ENCODE measurements at places on chromosomes 3 and 15.

DNA sequence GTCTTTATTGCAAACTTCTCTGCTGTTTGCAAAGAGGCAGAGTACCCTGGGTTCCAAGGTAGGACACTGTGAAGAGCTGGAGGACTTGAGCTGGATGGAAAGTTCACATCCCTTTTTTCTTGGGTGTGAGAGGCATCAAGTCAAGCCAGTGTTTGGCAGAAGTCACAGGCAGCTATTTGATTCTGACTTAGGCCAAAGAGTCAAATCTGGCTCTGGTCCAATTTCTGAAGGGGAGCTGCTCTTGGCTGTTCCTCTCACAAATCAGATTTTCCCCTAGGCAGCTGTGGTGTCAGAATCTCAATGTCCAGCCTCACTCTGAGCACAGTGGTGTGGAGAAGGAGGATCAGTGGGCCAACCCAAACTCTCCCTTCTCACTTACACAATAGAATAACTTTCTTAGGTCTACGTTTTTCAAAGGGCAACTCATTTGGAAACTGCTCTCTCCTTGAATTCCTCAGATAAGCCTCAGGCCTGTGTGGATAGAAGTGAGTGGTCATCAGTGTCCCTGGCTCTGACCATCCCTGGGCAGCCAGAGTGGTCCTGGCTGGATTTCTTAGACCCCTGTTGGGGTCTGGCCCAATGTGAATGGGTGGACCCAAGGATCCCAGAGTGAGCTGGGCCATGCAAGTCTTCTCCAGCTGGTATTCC lies 18.2 kb upstream of the AMOTL2 start:
- DNase-seq: peak; percentile 68

DNA sequence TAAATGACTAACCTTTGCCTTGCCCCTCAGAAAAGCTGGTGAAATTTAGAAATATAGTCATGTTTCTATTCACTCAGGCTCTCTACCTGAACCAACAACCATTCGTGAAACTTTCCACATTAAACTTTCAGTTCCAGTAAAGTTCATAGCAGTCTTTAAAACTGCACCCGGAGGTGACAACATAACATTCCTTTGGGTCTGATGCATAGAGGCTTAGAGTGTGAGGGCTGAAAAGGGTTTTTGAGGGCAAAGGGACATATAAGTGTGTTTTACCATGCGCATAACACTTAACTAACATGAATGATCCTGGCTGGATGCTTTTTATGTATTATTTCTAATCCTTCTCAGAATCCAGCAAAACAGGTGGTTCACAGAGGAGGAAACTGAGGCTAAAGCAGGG lies 471.7 kb upstream of the MCTP2 start:
- no peak for DNase-seq

- no peak for DNase-seq
These were observed 77.2 kb downstream of the IL1RAP start for GRCh38 chr3:190591080-190591479.

GRCh38 chr15:45377609-45378148 lies 665 bp downstream of the GATM start:
- peak; percentile 39 for DNase-seq

All from heart right ventricle (tissue), 16 donors.